Esophagus mucosa (tissue), 1 donor: ENCODE measurements at places on chromosomes 3 and 15. TPM values are rescaled to one million over a fixed set of nuclear protein-coding genes. Genes with fewer than 3 reads are reported as not detected.

DNA sequence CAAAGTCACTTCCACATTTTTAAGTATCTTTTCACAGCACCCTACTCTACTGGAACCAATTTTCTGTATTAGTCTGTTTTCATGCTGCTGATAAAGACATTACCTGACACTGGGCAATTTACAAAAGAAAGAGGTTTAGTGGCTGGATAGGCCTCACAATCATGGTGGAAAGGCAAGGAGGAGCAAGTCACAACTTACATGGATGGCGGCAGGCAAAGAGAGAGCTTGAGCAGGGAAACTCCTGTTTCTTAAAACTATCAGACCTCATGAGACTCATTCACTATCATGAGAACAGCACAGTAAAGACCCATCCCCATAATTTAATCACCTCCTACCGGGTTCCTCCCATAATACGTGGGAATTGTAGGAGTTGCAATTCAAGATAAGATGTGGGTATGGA, 18.7 kb downstream of the MCCC1 start:
- no peak for ATAC-seq

DNA sequence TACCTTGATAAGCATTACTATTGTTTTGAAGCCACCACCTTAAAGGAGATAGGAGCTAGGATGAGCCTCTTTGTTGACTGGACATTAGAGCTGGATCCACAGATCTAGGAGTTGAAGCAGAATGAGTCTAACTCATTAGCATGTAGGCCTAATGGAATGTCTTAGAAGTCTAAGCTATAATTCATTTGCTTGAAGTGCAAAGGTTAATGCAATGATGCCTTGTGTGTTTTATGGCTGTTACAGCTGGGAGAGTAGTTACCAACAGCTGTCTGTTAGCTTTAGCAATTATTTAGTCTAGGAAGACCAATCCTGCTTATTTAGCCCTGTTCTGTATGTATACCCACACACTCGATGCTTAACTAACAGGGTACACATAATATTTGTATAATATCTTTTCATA, 419.3 kb downstream of the TUSC7 start:
- no peak for ATAC-seq

DNA sequence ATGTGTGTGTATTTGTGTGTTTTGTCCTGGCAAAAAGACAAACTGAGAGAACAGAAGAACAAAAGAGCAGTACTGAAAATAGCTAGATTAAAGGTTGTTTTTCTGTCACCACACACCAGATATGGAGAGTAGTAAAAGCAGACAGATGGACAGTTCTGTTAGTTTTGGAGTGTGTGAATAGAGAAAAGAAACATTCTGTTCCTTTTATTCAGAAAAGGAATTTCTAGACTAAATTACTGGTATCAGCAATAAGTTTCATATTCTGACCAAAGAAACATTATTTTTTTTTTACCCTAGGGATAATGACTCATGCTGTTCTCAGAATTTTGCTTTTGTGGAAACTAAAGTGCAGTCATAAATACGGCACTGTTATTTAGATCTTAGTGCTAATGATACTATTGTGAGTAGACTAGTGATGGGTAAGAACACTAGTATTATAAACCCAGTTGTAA, 32.9 kb downstream of the PIK3CA start:
- ATAC-seq, result no peak

DNA sequence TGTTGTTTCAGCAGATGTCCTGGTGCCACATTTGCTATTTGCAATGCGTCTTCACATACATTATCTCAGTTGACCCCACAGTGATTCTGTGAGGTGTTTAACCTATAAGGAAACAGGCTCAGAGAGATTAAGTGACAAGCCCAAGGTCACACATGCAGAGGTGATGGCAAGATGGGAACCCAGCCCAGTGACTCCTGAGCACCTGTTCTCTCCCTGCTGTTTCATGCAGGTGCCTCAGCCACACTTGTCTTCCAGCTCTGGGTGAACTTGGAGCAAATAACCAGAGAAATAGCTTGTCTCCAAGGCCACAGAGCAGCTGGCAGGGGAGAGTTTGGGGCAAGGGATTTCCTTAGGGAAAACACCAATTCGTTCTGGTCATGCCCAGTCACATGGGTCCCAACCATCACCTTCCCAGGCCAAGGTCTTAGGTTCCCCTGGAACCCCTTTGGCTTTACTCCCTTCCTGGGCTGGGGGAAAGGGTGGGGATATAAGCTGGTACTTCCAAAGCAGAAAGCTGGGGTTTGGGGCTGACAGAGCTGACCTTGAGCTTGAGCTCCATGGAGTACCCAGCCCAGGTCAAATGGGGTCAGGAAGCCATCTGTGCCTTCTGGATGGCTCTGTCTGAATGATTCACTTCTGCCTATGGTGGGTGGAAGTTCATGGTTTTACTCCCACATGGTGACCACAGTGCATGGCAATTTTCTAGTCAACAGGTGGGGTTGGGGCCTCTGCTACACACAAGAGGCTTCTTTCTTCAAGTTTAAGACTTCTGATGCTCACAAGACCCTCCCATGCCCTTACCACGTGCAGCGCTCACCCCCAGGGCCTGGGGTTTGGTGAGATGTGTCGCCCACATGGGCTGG, 22.4 kb downstream of the LIPC start:
- ATAC-seq, result no peak

GRCh38 chr3:86990734-86991481, at the start of gene VGLL3:
VGLL3 (minus strand) TSS chr3:86991149; CDS start chr3:86990743, 406 bp downstream.
- peak; percentile 81 for ATAC-seq

- no peak for ATAC-seq
Measured at GRCh38 chr3:78462021-78462420, 1305.8 kb downstream of the ROBO1 start.

DNA sequence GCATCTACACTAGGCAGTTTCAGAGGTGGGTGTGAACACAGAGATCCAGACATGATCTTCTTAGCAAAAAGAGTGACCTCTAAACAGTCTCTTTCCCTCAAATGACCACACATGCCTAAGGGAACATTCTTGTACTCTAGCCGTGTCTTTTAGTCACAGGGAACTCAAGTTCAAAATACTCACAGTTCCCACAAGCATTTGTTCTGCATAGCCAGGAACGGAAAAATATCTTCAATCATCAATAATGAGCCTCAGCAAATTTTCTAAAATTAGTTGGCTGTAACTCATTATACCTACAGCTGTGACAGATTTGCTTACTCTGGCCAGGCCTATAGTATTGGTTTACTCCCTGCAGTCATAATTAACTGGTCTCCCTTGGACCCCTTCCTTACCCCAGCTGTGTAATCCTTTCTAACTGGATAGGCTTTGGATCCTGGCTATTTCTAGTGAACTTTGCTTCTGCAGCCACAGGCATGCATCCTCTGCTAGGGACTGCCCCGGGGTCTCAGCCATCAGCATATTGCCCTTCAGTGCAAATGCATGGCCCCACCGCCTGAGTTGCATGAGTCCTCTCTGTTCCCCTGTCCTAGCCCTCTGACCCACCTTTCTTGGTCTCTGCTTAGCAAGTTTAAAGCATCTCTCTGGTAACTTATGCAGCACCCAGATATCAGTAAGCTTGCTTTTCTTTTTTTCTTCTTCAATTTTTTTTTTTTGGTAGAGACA, 56.0 kb upstream of the HACD2 start:
- no peak for ATAC-seq

DNA sequence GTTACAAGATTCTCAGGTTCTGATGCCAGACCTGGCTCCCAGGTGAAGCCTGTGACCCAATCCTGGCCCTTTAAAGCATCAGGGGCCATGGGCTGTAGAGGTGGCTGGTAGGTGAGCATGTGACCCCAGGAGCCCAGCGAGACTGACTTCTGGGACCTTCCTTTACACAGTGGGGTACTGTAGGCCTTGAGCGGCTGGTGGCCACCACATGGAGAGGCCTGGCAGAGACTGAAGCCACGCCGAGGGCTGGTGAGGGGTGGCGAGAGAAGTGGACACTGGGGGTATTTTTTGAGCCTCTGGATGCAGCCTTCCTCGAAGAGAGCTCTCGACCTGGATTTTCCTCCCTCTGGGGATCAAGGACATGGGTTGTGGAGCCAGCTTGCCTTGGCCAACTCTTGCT, 71.2 kb upstream of the ITGA11 start:
- ATAC-seq, result no peak

DNA sequence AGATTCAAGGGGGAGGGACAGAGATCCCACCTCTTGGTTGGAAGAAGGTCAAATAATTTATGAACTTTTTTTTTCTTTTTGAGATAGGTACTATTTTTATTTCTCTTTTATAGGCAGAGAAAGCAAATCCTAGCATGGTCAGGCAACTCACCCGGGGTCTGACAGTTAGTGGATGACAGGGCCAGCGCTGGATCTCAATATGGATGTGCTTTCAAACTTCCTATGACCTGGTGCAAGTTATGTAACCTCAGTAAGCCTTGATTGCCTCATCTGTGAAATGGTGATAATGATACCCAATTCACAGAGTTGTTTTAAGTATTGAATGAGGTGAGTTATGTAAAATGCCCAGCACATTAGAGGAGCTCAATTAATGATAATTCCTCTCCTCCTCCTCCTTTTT, 86.8 kb upstream of the MEF2A start:
- ATAC-seq, result no peak

- ATAC-seq, result no peak
Measured at GRCh38 chr3:43506644-43507043, 115.2 kb downstream of the ANO10 start.

Gene ADAMTSL3
- total RNA-seq, result 1.4 TPM

Gene IQCF5
- total RNA-seq, result not detected

Gene CDHR4
- total RNA-seq, result not detected

Gene TRAT1
- total RNA-seq, result 0.20 TPM

Gene GCNT3
- total RNA-seq, result 11.4 TPM

Gene TMC3
- total RNA-seq, result not detected
